Stimulated activated naive B cell treated with anti-CD40 and anti-IgM and Interleukin-4, amounts not matched to agents 10 μg/mL and 1 μg/mL and 100 μg/mL, for 72 hours (primary cell): ENCODE measurements at places on chromosomes 2 and 18.

DNA sequence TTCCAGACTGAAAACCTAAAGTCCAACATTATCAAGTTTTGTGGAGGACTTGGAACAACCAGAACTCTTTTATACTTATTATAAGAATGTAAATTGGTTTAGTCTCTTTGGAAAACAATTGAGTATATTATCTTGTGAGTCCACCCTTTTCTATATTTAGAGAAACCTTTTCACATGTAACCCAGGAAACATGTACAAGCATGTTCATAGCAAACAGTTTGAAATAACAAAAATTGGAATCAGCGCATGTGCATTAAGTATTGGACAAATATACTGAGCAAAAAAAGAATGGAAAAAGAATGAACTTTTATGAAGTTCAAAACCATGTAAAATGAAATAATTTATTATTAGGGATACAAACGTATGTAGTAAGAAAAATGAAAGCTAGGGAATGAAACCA, 246.0 kb downstream of the WDR7 start:
- H3K4me3 ChIP-seq, result no peak overlapping the region
- no peak overlapping the region for H3K27ac ChIP-seq
- H3K4me1 ChIP-seq, result no peaks in the 10 kb centered on the region
- no peak for DNase-seq
- H3K36me3 ChIP-seq, result peaks cover 6% of the 10 kb centered on the region
- no peaks in the 10 kb centered on the region for H3K27me3 ChIP-seq

GRCh38 chr2:166814335-166814734, 73.9 kb upstream of the XIRP2 start:
- DNase-seq, result no peak
- H3K27ac ChIP-seq, result no peak overlapping the region
- H3K4me3 ChIP-seq, result no peak overlapping the region
- H3K4me1 ChIP-seq, result no peaks in the 10 kb centered on the region
- H3K27me3 ChIP-seq, result no peaks in the 10 kb centered on the region
- no peaks in the 10 kb centered on the region for H3K36me3 ChIP-seq

- H3K4me3 ChIP-seq, result no peak overlapping the region
- H3K36me3 ChIP-seq, result no peaks in the 10 kb centered on the region
- no peak for DNase-seq
- no peak overlapping the region for H3K27ac ChIP-seq
- no peaks in the 10 kb centered on the region for H3K4me1 ChIP-seq
These were observed 108.8 kb downstream of the SLC4A3 start for GRCh38 chr2:219736209-219736608.

DNA sequence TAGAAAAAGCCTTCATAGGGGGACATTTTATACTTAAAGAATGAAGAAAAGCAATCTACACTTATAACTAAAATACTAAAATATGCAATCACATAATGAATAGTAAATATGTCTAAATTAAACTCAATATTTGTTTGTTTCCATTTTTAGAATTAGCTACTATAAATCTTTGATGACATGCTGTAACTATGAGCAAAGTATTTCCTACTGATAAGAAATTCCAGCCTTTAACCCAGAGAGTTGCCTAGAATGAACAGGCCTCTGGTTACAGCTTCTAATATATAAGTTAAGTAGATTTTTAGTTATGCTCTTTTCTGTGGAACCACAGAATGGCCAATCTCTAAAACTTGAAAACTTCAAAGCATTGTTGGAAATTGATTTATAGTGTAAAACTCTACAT, 1465.6 kb upstream of the ZEB2 start:
- no peak overlapping the region for H3K4me3 ChIP-seq
- H3K27ac ChIP-seq, result no peak overlapping the region
- no peaks in the 10 kb centered on the region for H3K4me1 ChIP-seq
- DNase-seq, result no peak
- H3K36me3 ChIP-seq, result no peaks in the 10 kb centered on the region

DNA sequence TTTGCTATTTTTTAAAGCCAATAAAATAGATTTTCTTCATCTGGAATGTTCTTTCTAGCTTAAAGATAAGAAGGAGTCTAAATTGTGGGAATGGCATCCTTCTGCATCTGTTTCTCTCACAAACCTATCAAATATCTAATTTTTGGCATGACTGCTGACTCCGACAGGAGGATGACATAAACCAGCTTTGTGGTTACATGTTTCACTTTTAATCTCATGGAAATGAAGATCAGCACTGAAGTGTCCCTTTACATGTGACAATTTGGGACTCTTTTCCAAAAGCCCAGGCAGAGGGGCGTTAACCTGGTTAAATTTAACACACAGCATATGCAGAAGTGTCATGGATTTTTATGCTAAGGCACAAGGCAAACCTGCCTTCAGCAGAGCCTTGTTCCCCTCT, 694.7 kb downstream of the ARHGAP15 start:
- DNase-seq, result no peak
- no peak overlapping the region for H3K27ac ChIP-seq
- H3K4me3 ChIP-seq, result no peak overlapping the region
- no peaks in the 10 kb centered on the region for H3K27me3 ChIP-seq
- H3K4me1 ChIP-seq, result peaks cover 11% of the 10 kb centered on the region

GRCh38 chr18:55237660-55238059, 278.4 kb upstream of the CCDC68 start:
- no peaks in the 10 kb centered on the region for H3K27me3 ChIP-seq
- no peak overlapping the region for H3K4me3 ChIP-seq
- no peak for DNase-seq
